ENCODE measurements at places on chromosomes 1 and 21. TPM values are rescaled to one million over a fixed set of nuclear protein-coding genes. Genes with fewer than 3 reads are reported as not detected.

GRCh38 chr1:212635141-212635631 lies 26.6 kb downstream of the ATF3 start:
- no peak for DNase-seq

DNA sequence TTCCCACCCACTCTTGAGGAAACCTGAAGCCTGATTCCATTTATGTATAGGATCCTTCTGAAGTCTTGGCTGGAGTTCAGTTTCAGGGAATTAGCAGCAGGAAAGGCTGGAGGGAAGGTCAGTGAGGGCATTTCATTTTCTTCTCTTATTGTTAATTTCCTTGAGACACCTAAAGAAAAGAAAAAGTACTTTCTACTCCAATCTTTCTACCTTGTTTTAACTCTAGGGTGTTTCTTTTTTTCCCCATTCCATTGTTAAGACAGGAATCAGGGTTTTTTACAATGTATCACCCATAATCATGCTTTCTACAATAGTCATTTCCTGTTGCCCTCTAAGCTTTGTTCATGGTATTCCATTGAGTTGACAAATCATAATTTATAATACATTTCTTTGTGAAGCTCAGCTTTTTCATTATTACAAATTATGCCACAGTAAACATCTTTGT lies 27.4 kb downstream of the SNRPE start:
- no peak for DNase-seq

DNA sequence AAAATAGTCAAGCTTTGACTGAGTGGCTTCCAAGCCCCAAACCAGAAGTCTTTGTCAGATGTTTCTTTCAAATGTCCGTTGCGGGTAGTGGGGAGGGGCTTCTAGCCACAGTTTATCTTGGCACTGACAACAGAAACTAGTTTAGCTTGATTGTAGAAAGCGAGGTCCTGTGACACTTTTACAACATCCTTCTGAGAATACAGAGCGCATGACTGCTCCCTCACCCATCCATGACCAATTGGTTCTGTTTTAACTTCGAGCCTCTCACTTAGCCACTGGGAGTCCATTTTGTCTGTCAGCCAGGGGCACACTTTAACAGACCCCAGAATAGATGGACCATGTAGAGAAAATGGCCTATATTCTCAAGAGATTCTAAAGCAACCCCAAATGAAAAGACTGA lies 199.2 kb upstream of the ST6GALNAC5 start:
- no peak for DNase-seq

- DNase-seq = no peak
Observed at GRCh38 chr1:109492779-109493178, 1.1 kb upstream of the CYB561D1 start.

Gene IL23R
- not detected for total RNA-seq

Measured in Right ventricle myocardium superior (tissue), 1 donor.